ENCODE measurements at places on chromosomes 6 and 20.

DNA sequence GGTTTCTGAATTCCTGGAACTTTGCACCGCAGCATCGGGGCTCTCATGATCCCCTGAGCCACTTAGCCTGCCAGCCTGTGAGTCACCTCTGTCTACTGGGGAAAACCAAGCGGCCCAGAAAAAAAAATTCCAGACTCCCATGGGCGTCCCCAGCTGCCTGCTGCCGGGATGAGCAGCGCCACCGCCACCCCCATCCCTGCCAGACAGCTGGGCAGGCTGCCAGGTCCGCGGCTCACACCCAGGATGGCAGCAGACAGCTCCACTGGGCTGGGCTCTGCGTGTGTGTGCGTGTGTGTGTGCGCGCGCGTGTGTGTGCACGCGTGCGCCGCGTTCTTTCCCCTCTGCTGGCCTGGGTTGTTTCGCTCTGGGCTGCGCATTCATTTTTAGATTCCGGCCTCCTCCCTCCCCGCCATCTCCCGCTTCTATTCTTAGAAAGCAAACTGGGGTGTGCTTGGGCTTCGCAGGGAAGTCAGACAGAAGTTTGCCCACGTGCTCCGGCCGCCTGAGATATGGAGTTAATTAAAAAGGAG lies 38.9 kb upstream of the PMEPA1 start:
- DNase-seq: peak; percentile 69

GRCh38 chr20:35637276-35637675 lies 21.6 kb downstream of the SPAG4 start:
- DNase-seq: no peak

GRCh38 chr6:158013904-158014504 lies 32.3 kb downstream of the SYNJ2 start:
- DNase-seq: no peak

DNA sequence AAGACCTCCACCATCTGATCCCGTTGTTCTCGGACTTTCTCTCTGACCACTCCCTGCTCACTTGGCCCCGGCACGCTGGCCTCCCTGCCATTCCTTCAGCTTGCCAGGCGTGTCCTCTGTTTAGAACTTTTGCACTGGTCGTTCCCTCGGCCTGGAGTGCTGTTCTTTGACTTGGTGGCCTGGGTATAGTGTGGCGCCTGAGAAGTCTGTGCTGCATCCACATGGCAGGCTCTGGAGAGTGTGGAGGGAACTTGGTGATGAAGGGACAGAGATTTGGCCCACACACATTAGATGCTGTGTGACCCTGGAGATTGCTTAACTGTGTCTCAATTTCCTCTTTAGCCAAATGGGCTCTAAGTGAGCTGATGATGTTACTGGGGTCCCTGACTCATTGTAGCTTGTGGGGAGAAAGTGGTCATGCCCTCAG lies 13.0 kb upstream of the TGM2 start:
- DNase-seq: no peak

- DNase-seq: no peak
These were observed 23.7 kb upstream of the TAF4 start for GRCh38 chr20:62089393-62089792.

GRCh38 chr20:38110525-38111178 lies 54.4 kb downstream of the TGM2 start:
- no peak for DNase-seq

GRCh38 chr20:32960849-32961731 lies 43.1 kb downstream of the SUN5 start:
- DNase-seq: no peak

GRCh38 chr20:48702455-48702913 lies 125.3 kb downstream of the PREX1 start:
- no peak for DNase-seq

DNA sequence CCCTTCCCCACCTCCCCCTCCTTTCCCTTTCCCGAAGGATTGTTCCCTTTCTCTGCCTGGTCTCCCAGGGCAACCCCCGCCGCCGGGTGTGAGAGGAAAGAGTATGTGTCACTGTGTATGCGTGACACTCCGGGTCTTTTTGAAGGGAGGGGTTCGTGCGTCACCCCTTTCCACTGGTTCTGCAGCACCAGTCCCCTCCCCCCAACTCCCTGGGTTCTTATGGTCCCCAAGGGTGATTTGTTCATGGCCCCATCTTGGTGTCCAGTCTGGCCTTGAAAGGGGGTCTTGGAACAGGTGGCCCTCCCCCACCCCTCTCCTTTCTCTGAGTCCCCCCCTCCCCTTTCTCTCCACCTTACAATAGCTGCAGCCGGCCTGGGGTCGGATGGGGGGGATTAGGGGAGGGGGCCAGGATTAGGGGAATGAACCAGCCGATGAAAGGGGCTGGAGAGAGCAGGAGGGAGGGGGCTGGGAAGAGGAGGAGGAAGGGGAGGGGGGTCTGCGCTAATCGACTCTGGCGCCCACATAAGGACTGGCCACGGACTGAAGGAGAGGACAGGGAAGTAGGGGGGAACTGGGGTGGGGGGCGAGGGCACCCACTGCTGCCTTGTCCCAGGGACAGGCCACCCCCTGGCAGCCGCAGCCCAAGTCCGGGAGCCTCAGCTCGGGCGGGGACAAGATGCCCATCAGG lies 1.3 kb upstream of the RING1 start:
- DNase-seq: no peak

DNA sequence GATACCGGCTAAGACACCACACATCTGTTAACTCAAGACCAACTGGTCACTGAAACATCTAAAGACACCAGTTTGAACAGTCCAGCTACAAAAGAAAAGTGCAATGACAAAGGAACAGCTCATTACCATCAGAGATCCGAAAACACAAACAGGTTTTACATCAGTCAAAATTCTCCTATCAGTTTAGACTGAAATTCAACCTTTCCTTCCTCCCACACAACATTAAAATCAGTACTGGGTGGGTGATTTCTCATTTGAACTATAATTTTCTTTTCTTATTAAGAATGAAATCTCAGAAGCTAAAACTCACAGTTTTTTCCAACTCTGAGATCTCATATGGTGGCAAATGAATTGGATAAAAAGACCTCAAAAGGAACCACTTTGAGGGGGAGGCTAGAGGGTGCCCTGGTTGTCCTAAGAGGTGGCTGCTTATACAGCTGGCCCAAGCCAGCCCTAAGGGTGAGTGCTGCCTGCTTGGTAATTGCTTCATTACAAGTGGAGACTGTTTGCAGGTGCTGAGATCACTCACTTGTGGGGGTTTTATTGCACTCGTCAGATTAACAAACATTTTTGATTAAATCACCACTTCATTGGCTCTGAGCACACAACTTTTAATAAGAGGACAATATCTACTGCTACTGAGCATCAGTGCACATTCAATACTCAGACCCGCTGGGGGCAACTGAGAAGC lies 4.3 kb downstream of the CCDC167 start:
- DNase-seq: no peak

DNA sequence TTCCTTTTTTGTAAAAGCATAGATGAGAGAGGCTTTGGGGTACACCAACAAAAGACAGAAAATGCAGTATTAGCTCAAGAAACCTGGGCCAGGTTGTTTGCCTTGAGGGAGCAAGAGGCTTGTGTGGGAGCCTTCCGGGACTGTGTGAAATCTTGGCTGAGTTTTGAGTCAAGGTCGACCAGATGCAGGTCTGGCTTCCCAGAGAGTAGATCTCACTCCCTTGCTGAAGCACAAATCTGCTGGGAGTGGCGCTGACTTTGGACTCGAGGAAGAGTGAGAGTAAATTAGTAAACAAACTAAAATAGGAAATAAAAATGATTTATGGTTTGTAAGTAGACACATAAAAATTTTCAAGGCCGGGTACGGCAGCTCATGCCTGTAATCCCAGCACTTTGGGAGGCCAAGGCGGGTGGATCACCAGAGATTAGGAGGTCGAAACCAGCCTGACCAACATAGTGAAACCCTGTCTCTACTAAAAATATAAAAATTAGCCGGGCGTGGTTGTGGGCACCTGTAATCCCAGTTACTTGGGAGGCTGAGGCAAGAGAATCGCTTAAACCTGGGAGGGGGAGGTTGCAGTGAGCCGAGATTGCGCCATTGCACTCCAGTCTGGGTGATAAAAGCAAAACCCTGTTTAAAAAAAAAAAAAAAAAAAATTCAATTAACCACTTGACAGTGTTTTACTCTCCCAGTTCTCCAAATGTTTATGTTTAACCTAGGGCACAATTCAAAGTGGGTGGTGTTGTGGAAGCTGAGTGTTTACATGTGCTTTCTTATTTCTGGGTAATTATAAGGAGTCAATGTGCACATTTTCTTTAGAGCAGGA lies 27.7 kb upstream of the EDN1 start:
- DNase-seq: no peak

GRCh38 chr6:21199262-21199661 lies 394.3 kb upstream of the SOX4 start:
- no peak for DNase-seq

DNA sequence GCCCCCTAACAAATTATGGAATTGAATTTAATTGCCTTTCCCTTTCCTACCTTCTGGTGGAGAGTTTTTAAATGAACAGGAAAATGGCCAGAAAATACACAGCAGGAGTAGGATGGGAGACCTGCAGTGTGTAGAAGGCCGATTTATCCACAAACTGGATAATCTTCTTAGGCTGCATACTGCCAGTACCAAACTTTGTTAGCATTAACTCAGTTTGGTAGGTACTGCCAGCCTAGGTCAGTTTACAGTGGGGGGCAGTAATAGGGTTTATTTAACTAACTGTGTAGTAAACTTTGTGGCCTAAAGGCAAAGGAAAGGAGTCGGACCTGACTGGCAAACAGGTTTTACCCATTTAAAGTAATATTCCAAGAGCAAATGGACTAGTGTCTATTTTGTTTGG lies 4.6 kb downstream of the NCOA3 start:
- no peak for DNase-seq

DNA sequence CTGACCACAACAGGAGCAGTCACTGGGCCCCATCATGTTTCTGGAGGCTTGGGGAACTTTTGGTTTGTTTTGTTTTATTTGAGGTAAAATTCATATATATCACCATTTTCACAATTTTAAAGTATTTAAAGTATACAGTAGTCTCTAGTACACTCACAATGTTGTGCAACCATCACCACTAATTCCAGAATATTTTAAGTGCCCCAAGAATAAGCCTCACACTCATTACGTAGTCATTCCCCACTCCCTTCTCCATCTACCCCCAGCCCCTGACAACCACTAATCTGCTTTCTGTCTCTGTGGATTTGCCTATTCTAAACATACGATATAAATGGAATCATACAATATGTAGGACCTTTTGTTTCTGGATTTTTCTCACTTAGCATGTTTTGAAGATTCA lies 29.0 kb downstream of the RTN4IP1 start:
- no peak for DNase-seq

- no peak for DNase-seq
These were observed 20.7 kb upstream of the TLDC2 start for GRCh38 chr20:36855241-36855657.

DNA sequence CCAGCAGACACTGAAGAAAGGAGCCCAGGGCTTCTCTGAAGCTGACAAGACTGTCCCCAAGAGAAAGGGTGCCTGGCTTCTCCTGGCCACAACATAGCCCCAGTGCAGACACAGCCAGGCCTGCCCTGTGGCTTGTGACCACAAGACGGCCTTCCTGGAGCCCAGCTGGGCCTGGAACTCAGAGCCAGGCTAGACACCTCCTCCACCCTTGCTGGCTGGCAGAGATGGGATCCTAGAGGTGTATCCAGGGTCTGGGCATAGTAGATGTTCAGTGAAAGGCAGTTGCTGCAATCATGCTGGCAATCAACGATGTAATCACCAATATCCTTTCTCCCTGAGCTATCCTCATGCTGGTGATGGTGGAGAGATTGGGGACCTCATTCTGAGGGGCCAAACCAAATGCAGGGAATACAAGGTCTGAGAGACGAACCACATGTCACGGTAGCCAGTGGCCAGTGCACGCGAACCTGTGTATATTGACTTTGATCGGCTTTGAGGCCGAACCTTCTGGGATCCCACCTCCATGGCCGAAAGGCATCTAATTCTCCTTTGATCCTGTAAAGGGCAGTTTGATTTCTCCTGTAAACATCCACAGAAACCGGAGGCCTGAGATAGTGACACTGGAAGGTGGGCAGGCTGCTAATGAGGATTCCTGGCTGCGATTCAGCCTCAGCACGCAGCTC lies 115.2 kb downstream of the PSMB1 start:
- DNase-seq: no peak
